Suppressor macrophage treated with lipopolysaccharide for 4 hours (primary cell): ENCODE measurements at places on chromosomes 1 and 21.
A peak's percentile ranks its signal among the peaks of the same experiment; 100 is the strongest.

DNA sequence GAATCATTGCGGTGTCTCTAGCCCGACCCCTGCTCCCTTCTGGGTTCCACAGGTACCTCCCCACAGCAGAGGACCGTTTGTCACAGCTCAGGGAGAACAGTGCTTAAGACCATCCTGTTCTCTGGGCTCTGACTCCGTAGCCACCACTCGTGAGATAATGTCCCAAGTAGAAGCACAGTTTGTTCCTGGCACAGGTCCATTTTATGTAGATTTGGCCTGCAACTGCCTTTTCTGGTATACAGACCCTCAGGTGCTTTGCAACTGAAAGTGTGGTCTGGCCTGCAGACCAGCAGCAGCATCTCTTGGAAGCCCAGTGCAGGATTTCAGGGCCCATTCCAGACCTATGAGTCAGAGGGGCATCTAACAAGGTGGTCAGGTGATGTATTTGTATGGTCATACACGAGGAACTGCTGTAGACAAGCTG, 28.4 kb upstream of the TMEM125 start:
- DNase-seq: no peak

- peak; percentile 88 for DNase-seq
Measured at GRCh38 chr1:234975122-234975940, 153.3 kb downstream of the TOMM20 start.

- peak; percentile 95 for DNase-seq
Measured at GRCh38 chr1:201714542-201715329, 114.2 kb upstream of the IPO9 start.

DNA sequence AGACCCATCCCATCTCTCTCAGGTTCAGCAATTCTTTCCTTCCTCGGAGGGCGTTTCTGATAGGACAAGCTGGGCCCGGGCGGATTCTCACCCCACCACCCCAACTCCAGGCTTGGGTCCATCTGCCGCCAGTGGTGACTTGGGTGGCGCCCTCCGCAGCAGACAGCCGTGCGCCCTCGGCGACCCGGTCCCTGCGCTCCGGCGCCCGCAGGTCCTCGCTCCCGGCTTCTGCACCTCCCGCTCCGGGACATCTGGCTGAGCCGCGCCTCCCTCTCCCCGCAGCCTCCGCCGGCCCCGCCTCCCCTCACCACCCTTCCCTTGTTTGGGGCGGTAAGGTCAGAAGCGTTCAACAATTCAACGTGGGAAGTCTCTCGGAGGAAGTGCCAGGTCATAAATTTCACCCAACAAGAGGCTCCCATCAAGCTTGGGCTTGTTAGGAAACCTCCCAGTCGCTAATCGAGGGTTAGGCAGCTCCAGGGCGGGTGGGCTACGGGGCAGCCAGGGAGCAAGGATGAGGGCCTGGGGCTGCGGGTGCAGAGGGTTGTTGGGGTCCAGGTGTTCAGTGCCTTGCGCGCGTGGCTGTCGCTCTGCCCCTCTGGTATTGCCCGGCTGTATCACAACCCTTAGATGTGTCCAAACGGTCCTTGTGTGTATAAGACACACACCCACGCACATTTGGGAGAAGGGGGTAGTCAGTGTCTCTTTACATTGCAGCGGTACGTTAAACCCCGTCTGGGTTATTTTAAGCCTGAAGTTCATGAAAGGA, 39.8 kb downstream of the OLIG1 start:
- peak; percentile 61 for DNase-seq

GRCh38 chr1:42730988-42731387, 9.0 kb downstream of the CLDN19 start:
- peak; percentile 5 for DNase-seq

- DNase-seq: no peak
Measured at GRCh38 chr1:39922251-39922688, 20.6 kb upstream of the MYCL start.

GRCh38 chr1:206982216-206982615, 12.0 kb upstream of the FCAMR start:
- DNase-seq: peak; percentile 82

- DNase-seq: no peak
Measured at GRCh38 chr1:8061673-8062386, 35.7 kb upstream of the ERRFI1 start.

- DNase-seq: no peak
Measured at GRCh38 chr1:9891207-9891606, 18.9 kb downstream of the CTNNBIP1 start.

- peak; percentile 53 for DNase-seq
Measured at GRCh38 chr1:41371630-41372599, 10.7 kb downstream of the FOXO6 start.

DNA sequence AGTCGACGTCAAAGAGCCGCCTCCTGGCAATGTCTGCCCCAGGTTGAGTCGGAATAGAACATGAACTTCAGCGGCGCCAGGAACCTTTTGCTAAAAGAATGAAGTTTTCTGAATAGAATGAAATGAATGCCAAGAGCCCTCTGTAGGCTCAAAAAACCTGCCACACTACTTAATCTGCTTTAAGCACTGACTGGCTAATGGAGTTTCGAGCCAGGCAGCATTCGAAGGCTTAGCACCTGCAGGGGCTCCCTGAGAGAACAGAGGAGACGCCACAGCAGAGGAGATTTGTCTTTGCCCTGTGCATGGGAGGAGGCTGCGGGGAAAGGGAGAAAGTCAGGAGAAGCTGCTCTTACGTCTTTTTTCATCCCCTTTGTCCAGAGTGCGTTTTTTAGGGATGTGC, 641.7 kb downstream of the AJAP1 start:
- DNase-seq: no peak

- no peak for DNase-seq
Measured at GRCh38 chr1:22531251-22531650, 32.0 kb upstream of the EPHA8 start.

DNA sequence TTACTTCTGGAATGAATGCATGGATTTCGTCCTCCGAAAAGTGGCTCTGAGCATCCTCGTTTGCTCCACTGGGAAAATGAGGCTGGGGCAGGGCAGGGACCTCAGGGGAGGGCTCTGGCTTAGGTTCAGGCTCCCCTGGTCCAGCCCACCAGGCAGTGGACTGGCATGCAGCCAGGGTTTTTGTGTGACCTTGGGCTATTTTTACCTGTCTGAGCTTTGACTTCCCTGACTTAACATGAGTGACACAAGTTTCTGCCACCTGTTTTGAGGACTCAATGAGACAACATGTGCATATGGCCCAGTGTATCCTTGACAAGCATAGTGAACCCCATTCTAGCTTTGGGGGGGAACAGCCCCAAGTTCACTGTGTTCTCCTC, 32.6 kb upstream of the EDN2 start:
- no peak for DNase-seq

GRCh38 chr21:39326607-39327307, 13.3 kb upstream of the BRWD1 start:
- no peak for DNase-seq

- no peak for DNase-seq
Measured at GRCh38 chr1:165395478-165395877, 39.0 kb upstream of the LMX1A start.

- no peak for DNase-seq
Measured at GRCh38 chr21:38798081-38798480, 7.6 kb upstream of the ETS2 start.

DNA sequence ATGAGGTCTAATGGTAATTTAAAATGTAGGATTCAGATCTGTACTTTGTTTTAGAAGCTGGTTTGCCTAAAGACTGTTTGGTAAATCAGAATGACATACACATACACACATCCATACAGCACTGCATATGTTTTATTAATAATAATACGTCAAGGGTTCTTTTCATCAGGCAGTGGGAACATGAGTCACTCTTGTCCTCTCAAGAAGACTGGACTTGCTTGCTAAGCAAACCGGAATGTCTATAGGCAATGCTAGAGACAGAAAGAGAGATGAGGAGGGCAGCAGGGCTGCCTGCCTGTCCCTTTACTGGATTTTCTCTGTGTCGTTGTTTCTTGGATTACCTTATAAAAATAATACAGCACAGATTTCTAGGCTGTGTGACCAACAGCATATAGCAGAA, 119.1 kb upstream of the GALNT2 start:
- DNase-seq: no peak

DNA sequence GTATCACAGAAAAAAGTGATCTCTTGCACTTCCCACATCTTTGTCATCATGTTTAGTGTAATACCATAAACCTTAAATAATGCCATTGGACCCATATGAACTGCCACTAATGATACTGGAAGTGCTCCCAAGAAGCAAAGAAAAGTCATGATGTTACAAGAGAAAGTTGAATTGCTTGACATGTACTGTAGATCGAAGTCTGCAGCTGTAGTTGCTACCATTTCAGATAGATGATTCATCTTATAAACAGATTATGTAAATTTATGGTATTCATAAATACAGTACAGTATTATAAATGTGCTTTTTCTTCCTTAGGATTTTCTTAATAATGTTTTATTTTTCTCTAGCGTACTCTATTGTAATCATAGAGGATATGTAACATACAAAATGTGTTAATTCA, 30.1 kb upstream of the LAMC2 start:
- no peak for DNase-seq

DNA sequence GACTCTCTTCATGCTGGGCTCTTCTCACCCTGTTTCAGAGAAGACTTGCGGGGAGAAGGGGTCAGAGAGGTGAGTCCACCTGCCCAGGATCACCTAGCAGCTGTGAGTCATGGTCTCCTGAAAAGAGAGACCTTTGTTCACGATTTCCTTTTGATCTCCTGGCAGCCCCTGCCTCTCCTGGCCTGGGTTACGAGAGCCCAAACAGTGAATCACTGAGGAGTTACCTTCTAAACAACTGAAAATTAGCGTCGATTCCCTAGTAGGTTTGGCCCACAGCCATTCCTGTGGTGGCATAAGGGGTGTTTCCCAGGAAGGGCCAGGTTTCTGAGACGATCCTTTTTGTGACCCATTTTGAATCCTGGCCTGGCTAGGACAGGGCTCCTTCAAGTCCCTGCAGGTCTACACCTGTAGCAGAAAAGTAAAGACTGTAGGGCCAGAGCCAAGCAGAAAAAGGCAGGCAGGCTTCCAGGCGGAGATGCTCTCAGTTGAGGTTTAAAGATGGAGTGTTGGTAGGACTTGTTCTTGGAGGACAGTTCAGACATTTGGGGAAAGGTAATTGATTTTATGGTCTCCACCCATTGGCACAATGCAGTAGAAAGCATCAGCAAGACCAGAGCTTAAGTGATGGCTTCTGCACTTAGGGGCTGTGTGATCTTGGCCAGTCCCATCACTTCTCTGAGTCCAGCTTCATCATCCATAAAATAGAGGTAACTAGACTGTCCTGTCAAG, 2.1 kb upstream of the PLA2G2E start:
- DNase-seq: no peak

GRCh38 chr1:185529673-185530072, 204.5 kb upstream of the HMCN1 start:
- no peak for DNase-seq

DNA sequence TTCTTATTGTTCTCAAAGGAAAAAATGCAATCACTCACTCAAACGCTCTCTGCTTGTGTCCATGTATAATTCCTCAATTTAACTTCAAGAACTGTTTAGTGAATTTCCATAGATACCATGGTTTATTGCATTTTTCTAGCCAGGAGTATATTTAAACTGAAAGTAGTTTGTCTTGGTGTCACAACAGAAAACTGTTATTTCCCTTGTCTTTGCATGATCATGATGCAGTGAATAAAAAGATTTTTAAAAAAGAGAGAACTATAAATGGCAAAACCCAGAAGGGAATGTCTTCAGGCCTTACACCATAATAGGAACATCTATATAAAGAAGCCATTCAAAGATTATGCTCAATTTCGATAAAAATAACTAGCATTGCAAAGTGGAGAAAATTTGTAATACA, 523.5 kb upstream of the ADGRL4 start:
- no peak for DNase-seq

GRCh38 chr1:66778969-66779368, 22.1 kb downstream of the INSL5 start:
- DNase-seq: no peak

DNA sequence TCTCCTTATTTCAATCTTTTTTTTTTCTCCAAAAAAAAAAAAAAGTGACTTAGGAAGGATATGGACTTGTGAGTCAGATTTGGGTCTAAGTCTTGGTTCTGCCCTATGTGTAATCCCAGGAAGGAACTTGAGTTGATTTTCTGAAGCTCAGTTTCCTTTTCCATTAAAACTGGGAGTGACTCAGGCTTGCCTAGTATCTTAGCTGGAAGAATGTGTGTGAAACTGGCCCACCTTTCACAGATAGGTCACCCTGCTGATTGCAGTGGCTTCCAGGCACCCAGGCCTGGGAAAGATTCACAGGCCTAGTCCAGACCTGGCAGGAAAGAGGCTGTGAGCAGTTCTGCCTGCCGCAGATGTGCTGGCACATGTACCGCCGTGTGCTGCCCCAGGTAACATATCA, 218.3 kb upstream of the HOOK1 start:
- DNase-seq: peak; percentile 62

- DNase-seq: peak; percentile 30
Measured at GRCh38 chr1:205318231-205318991, 3.1 kb downstream of the NUAK2 start.

GRCh38 chr1:58848818-58849411, 65.1 kb upstream of the JUN start:
- DNase-seq: peak; percentile 73

DNA sequence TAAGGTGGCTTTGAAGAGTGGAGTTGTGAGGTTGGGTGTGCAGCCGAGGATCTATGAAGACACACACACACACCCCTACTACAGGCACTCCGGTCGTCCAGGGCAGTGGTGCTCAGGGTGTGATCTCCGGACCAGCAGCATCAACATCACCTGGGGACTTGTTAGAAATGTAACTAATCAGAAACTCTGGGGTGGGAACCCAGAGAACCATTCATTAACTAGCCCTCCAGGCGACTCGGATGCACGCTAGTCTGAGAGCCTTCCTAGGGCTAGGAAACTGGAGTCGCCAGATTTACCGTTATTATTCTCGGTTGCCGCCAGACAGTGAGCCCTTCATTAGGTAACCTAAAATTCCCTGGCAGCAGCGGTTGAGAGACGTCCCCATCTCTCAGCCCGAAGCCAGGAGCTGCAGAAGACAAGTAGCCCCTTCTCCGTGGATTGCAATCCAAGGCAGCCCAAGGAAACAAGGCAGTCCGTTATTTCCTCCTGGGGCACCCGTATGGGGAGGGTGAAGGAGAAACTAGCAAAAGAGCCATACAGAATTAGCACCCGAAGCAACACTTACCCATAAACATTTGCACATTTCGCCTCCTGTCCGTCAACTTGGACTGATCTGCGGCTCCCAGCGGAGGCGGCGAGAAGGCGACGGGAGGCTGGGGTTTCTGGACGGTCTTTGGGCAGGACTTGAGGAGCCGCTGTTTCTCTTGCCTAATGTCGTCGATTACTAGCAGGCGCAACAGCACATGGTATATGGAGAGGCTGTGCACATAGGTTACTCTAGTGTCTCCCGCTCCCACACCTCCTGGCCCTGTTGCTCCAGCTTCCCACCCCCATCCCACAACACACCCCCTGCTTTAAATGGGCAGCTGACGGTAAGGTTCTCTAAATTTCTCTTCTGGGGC, 2.9 kb upstream of the CCN1 start:
- DNase-seq: peak; percentile 16

DNA sequence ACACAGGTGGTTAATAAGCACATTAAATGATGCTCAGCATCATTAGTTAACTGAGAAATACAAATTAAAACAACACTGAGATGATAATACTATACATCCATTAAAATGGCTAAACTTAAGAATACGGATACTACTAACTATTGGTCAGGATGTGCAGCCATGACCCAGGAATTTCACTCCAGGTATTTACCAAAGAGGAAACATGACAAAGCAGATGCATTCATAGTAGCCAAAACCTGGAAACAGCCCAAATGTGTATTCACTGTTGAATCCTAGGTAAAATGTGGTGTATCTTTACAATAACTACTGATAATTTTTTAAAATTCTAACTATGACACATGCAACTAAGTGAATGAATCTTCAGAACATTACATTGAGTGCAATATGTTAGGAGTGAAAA, 73.0 kb downstream of the PTPRC start:
- no peak for DNase-seq

GRCh38 chr1:30789388-30790255, 32.0 kb upstream of the LAPTM5 start:
- no peak for DNase-seq
